CD4-positive, alpha-beta T cell treated with Interleukin-4 for 1 hour (primary cell): ENCODE measurements at places on chromosomes 4 and X.
A peak's percentile ranks its signal among the peaks of the same experiment; 100 is the strongest.

- DNase-seq = no peak
Measured at GRCh38 chr4:137067735-137068134, 464.6 kb downstream of the PCDH18 start.

DNA sequence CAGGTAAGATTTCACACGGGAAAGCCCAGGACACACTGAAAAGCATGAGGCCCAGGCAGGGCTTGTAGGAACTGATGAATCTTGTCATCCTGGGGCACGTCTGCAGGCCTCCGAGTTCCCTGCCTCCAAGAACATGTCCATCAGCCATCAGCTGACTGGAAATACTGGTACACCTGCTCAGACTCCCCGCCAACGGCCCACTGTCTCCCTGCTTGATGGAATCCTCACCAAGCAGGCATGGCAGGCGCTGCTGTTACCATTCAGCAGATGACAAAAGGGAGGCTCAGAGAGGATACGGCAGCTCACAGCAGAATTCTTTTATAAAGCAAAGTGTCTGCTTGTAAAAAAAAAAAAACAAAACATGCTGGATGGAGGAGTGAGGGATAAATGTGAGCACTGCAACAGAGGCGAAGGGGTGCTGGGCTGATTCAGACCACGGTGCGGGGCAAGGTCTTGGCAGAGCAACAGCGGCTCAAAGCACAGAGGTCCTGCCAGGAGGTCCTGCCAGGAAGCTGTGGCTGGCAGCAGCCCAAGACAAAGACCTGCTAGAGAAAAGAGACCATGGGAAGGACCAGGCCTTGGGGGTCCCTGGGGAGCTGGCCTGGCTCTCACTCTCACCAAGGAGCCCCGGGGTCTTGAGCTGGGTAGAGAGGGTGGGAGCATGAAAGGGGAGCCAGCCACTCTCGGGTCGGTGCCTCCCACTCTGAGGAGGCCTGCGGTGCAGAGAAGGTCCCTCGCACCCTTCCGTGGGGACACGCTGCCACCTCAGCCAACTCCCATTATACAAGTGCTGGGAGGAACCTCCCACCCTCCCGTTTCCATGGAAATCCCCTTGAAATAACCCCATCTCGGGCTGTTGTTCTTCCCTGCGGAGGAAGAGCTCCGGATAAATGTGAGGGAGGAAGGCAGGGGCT lies 25.6 kb downstream of the PPP2R2C start:
- DNase-seq = no peak

- DNase-seq = no peak
Measured at GRCh38 chrX:137568741-137569469, 3.0 kb downstream of the ZIC3 start.

GRCh38 chr4:21209860-21210259 lies 509.6 kb downstream of the PACRGL start:
- no peak for DNase-seq

- DNase-seq = no peak
Measured at GRCh38 chrX:154312116-154312515, 16.5 kb downstream of the TKTL1 start.

DNA sequence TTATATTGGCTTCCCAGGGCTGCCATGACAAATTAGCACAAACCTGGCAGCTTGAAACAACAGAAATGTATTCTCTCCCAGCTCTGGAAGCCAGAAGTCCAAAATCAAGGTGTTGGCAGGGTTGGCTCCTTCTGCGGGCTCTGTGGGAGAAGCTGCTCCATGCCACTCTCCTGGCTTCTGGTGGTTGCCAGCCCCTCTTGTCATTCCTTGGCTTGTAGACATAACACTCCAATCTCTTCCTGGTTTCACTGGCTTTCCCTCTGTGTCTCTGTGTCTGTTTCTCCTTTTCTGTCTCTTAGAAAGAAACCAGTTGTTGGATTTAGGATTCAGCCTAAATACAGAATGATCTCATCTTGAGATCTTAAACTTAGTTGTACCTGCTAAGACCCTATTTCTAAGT lies 85.5 kb downstream of the USP46 start:
- no peak for DNase-seq

- DNase-seq = peak; percentile 64
Measured at GRCh38 chr4:82372517-82373485, 990 bp downstream of the HNRNPD start.

DNA sequence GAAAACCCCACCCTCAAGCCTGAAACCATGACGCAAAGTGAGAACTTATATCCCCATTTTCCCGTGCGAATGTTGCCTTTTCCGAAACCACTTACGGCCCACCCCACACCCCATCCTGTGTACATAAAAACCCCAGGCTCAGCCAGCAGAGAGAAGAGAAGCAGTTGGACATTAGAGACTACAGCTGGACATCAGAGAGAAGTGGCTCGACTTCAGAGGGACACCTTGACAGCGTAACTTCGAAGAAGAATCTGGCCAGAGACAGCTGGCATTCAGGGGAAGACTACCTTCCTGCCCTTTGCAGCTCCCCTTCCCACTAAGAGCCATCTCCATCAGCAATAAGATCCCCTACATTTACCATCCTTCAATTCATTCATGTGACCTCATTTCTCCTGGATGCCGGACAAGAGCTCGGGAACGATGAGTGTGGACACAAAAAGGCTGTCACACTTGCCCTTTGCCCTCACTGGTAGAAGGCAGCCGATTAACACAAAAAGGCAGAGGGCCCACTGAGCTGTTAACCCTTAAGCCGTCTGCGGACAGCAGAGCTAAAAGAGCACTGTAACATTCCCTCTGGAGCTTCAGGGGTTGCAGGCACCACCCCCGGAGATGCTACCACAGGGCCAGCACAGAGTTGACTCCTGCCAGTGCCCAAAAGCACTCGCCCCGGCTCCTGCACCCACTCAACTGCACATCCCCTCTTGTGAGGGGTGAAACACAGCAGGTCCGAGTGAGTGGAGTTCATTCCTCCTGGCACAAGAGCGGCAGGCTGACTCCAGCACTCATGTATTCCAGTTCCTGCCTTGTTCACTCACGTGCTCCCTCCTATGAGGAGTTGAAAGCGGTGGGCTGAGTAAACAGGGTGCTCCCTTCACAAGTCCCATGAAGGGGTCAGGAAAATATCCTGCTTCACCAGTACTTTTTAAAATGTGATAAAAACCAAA lies 7.5 kb downstream of the CHM start:
- DNase-seq = no peak

DNA sequence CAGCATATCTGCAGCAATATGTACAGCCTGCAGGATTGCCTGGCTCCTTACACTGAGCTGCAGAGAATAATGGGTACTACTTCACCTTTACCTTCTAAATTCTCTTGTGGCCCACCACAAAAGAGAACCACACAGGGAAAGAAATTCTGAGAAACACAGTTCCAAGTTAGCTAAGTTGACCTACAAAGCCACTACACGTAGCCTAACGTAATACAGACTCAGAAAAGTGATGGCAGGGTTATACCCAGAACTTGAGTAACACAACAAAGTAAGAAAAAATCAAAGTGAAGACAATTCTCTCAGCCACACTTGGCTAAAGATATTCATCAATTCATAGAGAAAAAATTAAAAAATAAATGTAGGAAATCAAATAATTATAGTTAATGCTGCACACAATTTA lies 26.4 kb upstream of the SRPX start:
- no peak for DNase-seq

DNA sequence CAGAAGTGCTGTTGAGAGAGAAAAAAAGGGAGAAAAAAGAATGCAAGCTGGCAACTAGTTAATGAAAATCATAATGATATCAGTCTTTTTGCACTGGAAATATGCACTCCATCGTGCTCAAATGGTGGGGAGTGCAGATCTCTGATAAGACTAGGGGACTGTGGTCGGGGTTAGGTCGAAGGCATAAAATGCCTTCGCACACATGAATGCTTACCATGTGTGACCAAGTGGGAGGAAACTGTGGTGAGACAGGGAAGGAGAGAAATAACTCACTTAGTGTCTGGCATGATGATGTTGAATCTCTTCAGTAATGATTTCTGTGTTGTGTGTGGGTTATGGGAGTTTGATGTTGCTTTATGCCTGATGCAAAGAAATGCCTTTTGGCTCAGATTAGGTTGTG lies 358.9 kb downstream of the FBXO8 start:
- DNase-seq = no peak

DNA sequence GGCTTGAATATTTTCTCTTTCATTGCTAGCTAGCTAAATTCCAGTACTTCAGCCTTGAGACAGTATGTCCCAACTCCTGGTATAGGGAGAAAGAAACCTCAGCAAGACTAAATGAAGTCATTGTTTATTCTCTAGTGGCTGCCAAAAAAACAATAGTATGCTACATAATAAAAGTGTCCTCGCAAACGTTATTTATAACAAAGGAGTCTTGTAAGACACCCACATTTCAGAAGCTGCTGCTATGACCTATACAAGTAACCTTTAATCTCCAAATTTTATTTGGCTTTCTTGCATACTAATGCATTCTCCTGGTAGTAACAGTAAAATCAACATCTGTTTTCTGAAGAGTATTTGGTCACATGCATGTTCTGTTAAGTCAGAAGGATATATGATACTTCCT lies 28.8 kb downstream of the NEK1 start:
- DNase-seq = no peak

- no peak for DNase-seq
Measured at GRCh38 chr4:187903700-187904099, 91.9 kb upstream of the ZFP42 start.

GRCh38 chr4:14452764-14453163 lies 549.5 kb upstream of the CPEB2 start:
- DNase-seq = no peak

DNA sequence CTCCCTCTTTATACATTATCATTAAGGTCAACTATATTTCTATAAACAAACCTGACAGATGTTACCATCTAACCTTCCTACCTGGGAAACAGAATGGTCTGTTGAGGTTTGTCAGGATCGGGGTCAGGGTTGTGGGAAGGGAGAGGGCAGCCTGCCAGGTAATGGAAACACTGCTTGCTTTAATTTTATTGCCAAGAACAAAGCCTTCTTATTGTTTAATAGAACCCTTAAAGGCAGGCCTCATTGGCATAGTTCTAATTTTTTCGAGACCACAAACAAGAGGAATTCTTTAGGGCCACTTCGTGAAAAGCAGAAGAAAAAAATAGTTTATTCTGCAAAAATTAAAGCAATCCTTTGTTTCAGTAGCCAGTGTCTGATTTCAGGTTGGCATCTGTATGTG lies 113.2 kb downstream of the MID1 start:
- no peak for DNase-seq

GRCh38 chr4:80393246-80393969 lies 57.9 kb downstream of the CFAP299 start:
- no peak for DNase-seq
